ENCODE measurements at places on chromosomes 12 and 14.

DNA sequence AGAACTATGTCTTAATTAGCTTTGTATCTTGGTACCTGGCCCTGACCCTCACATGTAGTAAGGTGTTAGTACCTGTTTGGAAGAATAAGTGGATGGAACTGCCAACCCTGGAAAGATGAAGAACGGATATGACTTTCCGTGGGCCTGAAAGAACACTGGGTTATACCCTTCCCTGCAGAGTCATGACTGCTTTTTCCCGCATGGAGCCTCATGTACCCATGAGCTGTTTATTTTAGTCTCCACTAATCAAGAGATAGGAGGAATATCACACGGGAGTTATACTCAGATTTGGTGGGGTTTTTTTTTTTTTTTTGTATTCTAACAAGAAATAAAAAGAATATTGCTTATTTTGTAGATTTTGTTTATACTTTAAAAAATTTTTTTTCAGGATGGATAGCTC is 15.9 kb downstream of the DLST start:
- no peak for DNase-seq

- DNase-seq, result no peak
These were observed 42.0 kb downstream of the TRAF3 start for GRCh38 chr14:102819176-102819628.

DNA sequence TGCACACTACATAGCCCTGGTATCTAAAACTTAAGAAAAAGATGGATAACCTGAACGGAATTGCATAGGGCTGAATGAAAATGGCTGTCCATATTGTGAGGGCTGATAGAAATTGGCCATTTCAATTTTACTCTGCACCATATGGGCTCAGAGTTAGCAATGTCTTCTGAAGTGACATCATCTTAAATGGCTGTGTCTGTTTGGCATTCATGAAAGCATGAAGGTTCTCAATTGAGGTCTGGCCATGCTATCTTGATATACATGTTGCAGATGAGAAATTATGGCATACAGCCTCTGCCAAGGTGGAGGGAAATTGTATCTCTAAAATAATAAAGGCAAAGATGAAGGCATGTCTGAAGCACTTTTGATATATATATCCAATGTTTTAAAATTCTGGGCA is 226.0 kb upstream of the PDE3A start:
- DNase-seq, result no peak

DNA sequence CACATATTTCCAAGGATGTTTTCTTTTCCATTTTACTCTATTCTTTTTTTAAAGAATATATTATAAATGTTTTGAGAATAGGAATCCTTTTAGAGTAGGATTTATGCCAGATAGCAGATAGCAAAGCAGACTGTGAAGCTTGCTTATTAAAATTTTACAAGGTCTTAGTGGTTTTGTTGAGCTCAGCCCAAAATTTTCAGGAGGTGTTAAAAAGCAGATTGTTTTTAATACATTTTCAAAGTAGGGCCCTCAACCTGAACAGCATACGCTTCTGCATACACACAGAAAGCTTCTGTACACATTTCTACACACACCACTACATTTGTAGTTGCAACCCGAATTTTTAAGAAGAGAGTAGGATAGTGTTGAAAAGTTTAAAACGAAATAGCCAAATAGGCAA is 151.0 kb downstream of the EPS8 start:
- no peak for DNase-seq

DNA sequence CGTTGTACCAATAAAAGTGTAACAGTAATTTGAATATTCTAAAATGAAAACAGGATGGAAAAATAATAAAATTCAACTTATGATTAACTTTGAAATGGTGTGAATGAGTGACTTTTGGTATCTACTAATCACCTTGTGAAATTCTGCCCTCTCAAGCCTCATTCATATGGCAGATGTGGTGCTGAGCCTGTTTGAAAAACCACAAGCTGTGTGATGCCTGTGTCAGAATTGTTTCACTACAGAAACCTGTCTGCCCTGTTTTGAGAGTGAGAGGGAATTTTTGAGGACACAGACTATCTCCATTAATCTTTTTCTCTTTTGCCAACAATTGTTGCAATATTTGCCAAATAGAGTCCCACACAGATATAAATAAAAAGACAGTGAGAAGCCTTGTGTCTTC is 3.9 kb upstream of the RNU6-7 start:
- no peak for DNase-seq

DNA sequence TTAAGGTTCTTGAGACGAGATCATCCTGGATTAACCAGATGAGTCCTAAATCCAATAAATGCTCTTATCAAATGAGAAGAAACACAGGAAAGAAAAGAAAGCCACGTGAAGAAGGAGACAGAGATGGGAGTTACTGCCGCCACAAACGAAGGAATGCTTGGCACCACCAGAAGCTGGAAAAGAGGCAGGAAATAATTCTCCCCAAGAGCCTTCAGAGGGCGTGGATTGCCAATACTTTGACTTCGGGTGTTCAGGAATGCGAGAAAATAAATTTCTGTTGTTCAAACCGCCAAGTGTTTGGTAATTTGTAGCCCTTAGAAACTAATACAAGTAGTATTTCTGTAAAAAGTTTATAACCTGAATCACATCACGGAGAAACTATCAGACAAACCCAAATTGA is 31.3 kb downstream of the ABCD2 start:
- peak; percentile 4 for DNase-seq

- DNase-seq, result no peak
These were observed 39.5 kb downstream of the TPCN1 start for GRCh38 chr12:113260636-113261300.

DNA sequence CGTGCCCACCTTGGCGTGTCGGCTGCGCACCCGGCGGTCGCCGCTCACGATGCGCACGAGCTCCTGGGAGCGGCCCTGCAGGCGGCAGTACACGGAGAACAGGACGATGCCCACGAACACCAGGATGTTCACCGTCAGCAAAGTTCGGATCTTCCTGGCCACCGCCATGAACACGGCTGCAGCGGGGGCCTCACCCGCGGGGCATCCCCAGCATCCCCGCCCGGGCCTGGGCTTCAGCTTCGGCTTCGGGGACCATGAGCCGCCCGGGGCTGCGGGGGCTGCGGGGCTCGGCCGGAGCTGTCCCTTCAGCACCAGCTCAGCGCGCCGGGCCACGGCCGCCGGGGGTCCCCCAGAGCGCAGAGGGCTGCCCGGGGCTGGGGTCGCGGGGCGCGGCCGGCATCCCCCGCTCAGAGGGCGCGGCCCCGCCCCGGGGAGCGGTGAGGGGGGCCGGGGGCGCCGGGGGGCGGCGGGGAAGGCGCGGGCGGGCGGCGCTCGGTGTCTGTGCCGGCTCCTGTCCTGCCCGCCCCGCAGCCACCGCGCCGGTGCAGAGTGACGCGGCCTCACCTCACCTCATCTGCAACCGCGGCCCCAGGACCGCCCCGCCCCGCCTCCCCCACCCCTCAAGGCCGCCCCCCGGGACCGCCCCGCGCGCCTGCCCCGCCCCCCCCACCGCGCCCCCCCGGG is at the start of gene GALNT9:
Gene GALNT9, minus strand, starts transcription at position 554 of the 684 bp plus-strand sequence. Its CDS starts 386 bp downstream, at position 168.
- DNase-seq, result peak; percentile 42

- peak; percentile 89 for DNase-seq
These were observed at the start of gene DYRK4 for GRCh38 chr12:4562034-4562657. TSS of gene DYRK4 (plus strand) at chr12:4562208. CDS start at chr12:4562246, 38 bp downstream.

GRCh38 chr12:53710091-53710490 is 17.2 kb downstream of the CALCOCO1 start:
- DNase-seq, result no peak

DNA sequence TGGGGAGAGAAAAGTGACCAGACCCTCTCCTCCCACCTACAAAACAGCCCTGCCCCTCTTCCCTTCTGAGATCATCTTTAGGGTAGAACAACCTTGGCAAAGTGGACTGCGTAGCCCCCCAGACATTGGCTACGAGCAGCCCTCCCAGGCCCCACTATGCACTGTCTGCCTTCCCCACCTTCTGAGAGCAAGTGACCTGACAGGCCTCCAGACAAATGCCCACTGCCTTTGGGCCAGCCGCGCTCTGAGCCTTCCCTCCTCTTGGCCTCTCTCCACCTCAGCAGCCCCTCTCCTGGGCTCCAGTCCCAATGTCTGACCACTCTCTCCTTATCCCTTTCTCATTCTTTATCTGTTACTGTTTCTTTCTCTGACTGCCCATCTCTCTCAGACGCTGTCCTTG is 46.5 kb upstream of the CCND2 start:
- DNase-seq, result no peak

DNA sequence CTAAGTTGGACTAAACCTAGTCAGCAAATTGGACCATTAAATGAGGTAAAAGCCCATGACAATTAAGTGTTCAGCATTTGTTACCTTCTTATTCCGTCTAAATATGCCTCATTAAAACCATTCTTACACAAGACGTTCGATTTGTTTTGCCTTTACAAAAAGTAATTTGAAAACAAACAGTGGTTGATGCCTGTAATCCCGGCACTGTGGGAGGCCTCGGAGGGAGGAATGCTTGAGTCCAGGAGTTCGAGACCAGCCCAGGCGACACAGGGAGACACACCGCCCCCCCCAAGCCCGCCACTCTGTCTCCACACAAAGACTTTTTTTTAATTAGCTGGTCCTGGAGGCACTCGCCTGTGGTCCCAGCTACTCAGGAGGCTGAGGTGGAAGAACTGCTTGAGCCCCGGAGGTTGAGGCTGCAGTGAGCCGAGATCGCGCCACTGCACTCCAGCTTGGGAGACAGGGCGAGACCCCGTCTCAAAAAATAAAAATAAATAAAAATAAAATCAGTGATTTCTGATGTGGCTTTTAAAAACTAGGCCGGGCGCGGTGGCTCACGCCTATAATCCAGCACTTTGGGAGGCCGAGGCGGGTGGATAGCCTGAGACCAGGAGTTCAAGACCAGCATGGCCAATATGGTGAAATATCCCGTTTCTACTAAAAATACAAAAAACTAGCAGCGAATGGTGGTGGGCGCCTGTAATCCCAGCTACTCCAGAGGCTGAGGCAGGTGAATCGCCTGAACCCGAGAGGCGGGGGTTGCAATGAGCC is 856 bp upstream of the EIF4B start:
- DNase-seq, result no peak

DNA sequence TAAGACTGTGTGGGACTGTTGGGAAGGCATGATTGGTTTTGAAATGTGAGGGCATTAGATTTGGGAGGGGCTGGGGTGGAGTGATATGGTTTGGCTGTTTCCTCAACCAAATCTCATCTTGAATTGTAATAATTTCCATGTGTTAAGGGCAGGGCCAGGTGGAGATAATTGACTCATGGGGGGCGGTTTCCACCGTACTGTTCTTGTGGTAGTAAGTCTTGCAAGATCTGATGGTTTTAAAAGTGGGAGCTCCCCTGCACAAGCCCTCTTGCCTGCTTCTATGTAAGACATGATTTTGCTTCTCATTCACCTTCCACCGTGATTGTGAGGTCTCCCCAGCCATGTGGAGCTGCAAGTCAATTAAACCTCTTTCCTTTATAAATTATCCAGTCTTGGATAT is 76.6 kb upstream of the PPFIA2 start:
- no peak for DNase-seq

- no peak for DNase-seq
These were observed 28.2 kb downstream of the P2RX4 start for GRCh38 chr12:121238086-121238485.

DNA sequence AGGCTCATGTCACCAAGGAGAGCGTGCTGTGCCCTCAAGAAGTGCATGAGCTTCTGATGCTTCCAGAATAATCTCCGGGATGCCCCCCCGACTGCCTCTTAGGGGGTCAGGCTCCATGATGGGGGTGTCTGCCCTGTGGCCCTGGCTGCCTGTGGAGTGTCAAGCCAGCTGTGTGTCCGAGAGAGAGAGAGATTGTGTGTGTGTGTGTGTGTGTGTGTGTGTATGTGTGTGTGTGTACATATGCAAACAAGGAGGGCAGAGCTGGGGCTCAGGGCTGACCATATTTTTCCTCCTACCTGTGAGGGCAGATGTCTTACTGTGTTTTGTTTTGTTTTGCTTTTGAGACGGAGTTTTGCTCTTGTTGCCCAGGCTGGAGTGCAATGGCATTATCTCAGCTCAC is 5.6 kb upstream of the ALDH2 start:
- DNase-seq, result no peak

DNA sequence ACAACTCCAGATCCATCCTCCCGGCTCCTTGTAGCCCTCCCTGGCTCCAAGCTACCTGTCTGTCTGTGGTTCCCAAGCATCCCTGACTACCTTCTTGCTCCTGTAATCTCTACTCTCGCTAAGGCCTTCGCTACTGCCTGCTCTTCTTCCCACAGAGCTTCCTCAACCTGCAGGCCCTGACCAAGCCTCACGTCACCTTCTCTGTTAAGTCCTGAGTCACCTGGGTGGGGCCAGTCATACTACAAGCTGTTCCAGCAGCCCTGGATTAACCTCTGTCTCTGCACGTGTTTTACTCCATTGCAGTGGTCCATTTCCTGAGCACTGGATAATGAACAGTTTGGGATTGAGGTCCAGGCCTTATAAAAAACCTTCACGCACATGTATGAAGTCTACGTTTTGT is 770.7 kb downstream of the BCL11B start:
- DNase-seq, result no peak

DNA sequence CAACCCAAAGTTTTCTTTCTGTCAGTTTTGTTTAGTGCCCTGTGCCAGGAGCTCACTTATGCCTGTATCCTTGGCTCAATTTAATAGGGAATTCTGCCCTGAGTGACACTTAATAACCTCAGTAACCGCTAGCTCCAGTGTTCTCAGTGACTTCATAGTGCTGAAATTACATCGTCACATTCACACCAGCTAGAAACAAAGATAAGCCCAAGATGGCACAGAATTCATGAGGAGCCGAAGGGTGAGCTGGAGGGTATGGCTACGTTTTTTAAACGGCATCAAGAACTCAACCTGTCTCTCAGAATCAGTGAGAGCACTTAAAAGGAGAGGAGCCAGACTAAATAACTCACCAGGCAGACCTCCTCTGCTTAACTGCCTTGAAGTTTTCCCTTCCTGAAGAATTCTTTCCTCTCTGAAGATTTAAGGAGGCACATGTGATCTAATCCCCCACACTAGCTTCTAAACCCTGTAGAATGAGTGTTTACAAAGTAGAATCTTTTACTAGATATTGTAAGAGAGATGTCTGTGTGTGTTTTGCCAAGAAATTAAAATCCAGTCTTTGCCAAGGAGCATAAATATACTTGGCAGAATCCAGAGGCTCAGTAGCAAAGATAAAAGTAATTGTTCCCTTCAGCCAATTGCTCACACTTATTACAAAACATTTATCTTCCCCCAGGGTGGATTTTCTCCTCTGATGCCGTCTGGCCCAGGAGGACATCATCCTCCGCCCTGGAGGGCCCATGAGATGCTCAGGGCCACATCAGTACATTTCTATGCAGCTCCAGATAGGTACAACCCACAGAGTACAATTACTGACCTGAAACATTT is 37.3 kb downstream of the PTGER2 start:
- DNase-seq, result peak; percentile 50

DNA sequence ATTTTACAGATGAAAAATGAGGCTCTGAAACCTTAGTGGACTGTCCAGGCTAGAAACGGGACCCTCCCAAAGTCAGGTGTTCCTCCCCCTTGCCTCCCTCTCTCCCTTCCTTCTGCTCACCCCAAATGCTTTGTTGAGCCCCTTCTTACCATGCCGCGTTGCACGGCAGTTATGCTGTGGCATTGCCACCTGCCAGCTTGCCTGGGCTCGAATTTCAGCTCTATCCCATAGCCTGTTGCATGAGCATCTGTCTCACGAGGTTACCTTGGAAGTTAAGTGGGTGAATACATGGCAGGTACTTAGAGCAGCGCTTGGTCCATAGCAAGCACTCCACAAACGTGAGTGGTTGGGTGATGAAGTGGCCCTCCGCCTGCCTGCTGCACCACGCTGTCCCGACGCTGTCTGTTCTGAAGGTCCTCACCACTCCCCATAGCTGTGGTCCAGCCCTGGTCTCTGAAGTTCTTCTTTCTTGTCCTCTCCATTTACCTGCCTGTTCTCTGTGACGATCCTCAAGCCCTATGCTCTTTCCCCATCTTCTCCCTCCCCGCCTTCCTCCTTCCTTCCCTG is 269.9 kb downstream of the CACNA1C start:
- no peak for DNase-seq

GRCh38 chr12:124663771-124664366 is 96.5 kb upstream of the NCOR2 start:
- no peak for DNase-seq
